ENCODE measurements at places on chromosomes 5 and 9.

- DNase-seq = no peak
Measured at GRCh38 chr9:31103836-31104235, 1280.6 kb upstream of the ACO1 start.

DNA sequence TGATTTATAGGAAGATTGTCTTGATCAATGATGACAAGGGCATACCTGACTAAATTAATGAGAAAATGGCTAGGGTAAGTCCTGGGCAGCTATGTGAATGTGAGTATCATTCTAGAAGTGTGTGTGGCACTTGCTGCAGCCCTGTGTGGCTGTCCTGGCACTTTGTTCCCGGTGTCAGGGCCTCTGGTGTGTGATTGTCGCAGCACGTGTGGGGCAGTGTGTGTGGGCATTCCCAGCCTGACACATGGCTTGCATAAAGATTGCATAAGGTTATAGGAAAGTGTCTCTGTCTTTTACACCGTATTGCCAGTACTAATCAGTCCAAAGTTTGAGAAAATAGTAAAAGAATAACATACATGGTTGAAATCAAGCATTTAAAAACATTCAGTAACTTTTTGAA is 74.4 kb downstream of the TRIO start:
- no peak for DNase-seq

DNA sequence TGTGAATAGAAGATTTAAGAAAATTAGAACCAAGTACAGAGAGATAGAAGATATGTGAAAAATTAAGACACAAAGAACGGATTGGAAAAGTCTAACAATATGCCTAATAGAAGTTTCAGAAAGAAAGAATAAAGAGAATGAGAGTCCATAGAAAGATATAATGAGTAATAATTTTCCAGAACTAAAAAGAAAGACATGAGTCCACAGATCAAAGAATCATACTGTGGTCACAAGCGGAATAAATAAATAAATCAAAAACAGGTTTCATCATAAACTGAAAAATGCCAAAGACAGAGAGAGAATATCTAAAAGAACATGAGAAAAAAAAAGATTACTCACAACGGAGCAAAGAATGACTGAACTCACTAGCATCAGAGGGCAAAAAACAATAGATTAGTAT is 32.9 kb downstream of the FEM1C start:
- no peak for DNase-seq

DNA sequence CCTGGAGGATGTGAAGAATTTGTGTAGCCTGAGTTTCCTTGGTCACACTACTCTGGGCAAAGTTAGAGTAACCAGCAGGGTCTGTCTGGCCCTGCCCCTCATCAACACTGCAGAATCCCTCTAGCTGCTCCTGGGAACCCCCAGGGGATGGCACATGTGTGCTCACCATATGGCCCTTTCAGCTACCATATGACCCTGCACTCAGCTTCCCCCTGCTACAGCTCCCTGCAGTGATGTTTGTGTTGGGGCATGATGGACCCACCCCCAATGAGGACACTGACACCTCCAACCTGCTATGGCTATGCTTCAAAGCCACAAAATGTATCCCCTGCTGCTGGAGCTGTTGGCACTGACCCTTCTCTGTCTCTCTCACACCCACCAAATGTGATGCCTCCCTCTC is 152.7 kb downstream of the SNX18 start:
- no peak for DNase-seq

- no peak for DNase-seq
Measured at GRCh38 chr9:28317745-28318144, 744.5 kb upstream of the C9orf72 start.

DNA sequence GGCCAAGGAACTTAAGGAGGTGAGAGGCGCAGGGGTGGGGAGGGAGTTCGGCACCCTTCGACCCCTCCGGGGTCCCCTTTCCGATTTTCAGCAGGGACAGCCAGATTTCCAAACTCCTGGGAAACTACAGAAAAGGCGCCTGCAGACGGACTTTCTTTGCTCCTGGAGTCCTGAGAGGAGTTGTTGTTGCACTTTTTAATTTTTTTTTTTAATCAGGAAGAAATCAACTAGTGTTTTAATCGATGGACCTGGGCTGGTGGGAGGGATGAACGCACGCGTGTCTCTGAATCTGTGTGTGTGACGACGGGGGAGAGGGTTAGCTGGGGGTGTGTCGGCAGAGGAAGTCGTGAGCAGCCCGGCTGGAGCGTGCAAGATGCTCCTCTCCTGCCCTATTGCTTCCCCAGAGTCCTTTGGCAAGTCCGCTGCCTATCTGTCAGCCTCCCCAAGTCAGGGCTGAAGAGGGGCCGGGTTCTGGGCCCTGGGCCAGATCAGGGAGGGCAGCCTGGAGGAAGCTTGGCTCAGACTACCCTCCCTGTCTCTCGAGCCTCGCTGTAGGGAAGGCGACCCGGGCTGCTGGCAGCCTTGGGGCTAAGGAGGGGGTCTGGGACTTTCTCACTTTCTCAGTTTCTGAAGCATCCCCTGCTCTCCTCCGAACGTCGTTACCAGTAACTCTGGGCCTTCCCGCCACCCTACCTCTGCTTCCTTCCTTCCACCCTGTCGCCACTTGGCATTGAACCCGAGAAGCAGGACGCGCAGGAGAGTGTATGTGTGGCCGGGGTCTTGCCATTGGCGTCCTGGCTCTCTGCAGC is 731 bp downstream of the PRR16 start:
- no peak for DNase-seq
